ENCODE measurements at places on chromosomes 11 and 22. TPM values are rescaled to one million over a fixed set of nuclear protein-coding genes. Genes with fewer than 3 reads are reported as not detected.

GRCh38 chr11:7548659-7549274, 35.0 kb downstream of the PPFIBP2 start:
- H3K27me3 ChIP-seq = no peaks in the 10 kb centered on the region
- no peak overlapping the region for H3K4me3 ChIP-seq
- H3K4me1 ChIP-seq = no peaks in the 10 kb centered on the region
- DNase-seq = no peak

GRCh38 chr22:43820651-43821305, 8.7 kb upstream of the EFCAB6 start:
- no peak overlapping the region for H3K27ac ChIP-seq

DNA sequence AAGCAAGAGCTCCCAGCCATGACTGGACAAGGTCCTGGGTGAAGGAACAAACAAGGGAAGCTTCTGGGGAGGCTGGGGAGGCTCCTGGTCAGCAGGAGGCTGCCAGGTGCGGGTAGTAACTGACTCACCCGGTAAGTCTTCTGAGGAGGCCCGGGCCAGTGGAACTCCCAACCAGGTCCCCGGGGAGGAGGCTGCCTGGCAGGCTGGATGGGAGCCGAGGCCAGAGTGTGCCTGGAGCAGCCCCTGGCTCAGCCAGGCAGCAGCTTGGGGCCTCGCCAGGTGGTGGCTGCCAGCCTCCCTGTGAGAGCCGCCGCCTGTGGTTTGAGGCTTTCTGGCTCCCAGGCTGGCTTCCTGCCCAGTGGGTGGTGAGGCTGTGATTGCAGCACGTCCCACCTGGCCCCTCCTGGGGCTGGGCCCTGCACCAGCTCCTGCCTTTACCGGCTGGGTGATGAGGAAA, 46.2 kb downstream of the IGF2 start:
- no peaks in the 10 kb centered on the region for H3K36me3 ChIP-seq
- no peak overlapping the region for H3K27ac ChIP-seq
- no peaks in the 10 kb centered on the region for H3K27me3 ChIP-seq
- peaks cover 31% of the 10 kb centered on the region for H3K4me1 ChIP-seq

DNA sequence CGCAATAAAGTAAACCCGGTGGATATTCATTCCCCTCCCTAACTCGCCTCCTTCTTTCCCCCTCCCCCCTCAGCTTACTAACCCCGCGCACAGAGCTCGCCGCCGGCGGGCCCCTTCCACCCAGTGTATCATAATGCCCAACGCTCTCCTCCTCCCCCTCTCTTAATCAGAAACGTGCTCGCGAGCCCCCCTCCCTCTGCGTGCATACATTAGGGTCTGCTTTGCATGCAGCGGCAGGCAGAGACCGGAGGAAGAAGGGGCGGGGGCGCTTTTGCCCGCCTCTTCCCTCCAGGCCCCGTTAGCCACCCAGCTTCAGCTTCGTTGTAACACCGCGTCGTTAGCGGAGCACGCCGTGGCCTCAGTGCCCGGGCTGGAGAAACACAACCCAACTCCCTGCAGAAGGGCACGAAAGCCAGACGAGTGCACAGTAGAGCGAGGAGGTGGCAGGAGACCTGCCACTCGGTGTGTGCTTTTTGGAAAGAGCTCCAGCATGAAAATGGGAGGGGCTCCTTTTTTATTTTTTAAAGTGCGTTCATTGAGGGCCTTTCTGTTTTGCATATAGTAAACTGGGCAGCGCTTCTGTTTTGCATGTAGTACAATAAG, 901 bp upstream of the KMT2A start:
- H3K36me3 ChIP-seq = no peaks in the 10 kb centered on the region
- H3K27me3 ChIP-seq = no peaks in the 10 kb centered on the region
- H3K27ac ChIP-seq = peak overlapping the region; percentile 93
- peaks cover 4% of the 10 kb centered on the region for H3K4me1 ChIP-seq
- peak; percentile 49 for DNase-seq
- peak overlapping the region; percentile 100 for H3K4me3 ChIP-seq

- no peak overlapping the region for H3K27ac ChIP-seq
- DNase-seq = no peak
- H3K4me1 ChIP-seq = no peaks in the 10 kb centered on the region
- H3K4me3 ChIP-seq = no peak overlapping the region
Measured at GRCh38 chr11:121482231-121483129, 29.7 kb upstream of the SORL1-AS1 start.

DNA sequence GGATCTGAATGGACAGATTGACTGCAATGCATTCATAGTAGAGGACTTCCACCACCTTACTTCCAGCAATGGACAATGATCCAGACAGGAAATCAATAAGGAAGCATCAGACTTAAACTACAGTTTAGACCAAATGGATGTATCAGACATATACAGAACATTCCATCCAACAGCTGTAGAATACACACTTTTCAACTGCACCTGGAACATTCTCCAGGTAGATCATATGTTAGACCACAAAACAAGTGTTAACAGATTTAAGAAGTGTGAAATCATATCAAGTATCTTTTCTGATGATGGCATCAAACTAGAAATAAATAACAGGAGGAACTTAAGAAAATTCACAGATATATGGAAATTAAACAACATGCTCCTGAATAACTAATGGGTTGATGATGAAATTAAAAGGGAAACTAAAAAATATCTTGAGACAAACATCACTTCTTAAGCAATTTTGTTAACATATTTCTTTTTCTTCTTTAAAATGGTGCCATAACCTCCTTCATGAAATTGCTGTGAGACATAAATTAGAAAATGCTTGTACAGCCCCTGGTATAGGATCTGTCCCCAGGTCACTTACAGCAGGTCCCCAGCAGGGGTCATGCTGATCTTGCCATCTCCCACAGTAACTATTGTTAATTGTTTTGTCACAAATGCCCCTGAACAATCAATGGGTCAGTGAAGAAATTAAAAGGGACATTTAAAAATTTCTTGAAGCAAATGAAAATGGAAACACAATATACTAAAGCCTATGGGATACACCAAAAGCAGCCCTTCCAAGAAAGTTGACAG, 100.0 kb upstream of the OR4B1 start:
- no peaks in the 10 kb centered on the region for H3K27me3 ChIP-seq
- DNase-seq = no peak
- H3K4me1 ChIP-seq = no peaks in the 10 kb centered on the region
- H3K27ac ChIP-seq = no peak overlapping the region
- H3K4me3 ChIP-seq = no peak overlapping the region

DNA sequence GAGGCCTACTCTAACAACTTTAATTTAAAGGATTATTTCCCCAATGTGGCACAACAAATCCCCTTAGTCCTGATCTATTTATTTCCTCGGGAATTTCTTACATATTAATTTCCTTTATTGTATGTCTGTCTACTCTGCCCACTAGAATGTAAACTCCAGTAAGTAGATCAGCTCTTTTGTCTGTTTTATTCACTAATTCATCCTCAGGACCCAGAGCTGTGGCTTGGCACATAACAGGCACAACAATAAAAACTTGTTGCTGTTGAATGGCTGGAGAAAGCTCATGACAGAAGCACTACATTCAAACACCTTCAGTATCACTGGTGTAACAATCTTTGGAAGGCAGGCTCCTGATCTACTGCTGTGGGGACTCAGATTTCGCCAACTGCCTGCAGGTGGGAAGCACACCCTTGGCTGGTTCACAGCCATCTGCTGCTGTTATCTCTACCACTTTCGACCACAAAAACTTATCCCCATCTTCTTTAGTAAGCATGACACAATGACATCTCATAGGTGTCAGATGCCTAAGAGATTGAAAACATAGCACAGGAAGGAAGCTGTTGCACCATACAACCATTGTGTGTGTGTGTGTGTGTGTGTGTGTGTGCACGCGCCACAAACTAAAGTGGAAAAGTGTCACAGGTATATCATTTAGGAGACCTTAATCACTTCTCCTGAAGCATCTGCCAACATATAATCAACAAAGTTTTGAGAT, 11.9 kb downstream of the HIRA start:
- peaks cover 30% of the 10 kb centered on the region for H3K4me1 ChIP-seq
- no peak overlapping the region for H3K27ac ChIP-seq
- H3K36me3 ChIP-seq = no peaks in the 10 kb centered on the region
- no peak for DNase-seq
- H3K27me3 ChIP-seq = no peaks in the 10 kb centered on the region
- H3K4me3 ChIP-seq = no peak overlapping the region

GRCh38 chr11:119368121-119369034, 13.1 kb downstream of the USP2 start:
- peak; percentile 83 for DNase-seq
- peak overlapping the region; percentile 91 for H3K27ac ChIP-seq
- no peaks in the 10 kb centered on the region for H3K36me3 ChIP-seq

DNA sequence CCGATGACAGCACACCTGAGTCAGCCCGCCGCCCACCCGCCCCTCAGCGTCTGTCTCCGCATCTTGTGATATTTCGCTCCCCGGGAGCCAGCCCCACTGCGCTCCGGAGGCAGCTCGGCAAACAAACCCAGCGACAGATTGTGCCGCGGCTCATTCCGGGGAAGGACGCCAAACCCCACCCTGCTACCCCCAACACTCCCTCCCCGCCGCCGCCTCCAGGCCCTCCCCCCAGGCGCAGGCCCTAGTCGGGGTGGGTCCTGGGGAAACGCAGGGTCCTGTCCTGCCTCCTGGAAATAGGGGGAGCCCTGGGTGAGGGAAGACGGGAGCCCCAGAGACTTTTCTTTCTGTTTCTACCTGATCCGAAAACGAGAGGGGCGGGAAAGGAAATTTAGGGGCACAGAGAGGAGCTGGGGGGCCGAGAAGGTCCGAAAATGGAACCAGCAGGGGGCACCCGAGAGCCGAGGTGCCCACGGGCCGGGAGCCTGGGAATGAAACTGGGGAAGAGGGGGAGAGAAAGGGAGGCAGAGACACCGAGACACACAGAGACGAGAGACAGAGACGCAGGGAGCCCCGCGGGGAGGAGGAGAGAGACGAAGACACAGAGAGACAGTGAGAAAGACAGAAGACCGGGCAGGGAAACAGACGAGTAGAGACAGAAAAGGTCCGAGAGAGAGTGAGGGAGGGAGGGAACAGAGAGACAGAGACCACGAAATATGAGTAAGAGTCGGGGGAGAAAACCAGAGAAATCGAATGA, 1.7 kb upstream of the RTN4RL2 start:
- H3K27ac ChIP-seq = no peak overlapping the region
- peaks cover 42% of the 10 kb centered on the region for H3K27me3 ChIP-seq
- peak; percentile 70 for DNase-seq
- no peaks in the 10 kb centered on the region for H3K36me3 ChIP-seq
- H3K4me1 ChIP-seq = peaks cover 41% of the 10 kb centered on the region

DNA sequence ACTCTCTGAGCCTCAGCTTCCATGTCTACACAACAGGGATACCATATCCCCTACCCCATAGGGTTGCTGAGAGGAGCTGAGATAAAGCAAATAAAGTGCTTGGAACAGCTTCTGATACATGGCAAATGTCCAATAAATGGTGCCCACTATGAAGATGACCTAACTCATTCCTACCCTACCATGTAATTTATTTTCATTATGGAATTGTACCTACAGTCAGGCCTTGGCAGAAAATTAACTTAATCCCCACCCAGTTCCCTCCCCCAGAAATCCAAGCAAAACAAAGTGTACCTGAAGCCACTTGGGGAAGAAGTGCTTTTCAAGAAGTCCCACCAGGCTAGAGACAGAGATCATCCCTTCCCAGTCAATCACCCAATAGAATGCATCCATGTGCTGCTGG, 10.8 kb downstream of the SRRD start:
- peaks cover 100% of the 10 kb centered on the region for H3K36me3 ChIP-seq
- no peak overlapping the region for H3K27ac ChIP-seq
- no peak for DNase-seq
- no peak overlapping the region for H3K4me3 ChIP-seq
- no peaks in the 10 kb centered on the region for H3K27me3 ChIP-seq
- H3K4me1 ChIP-seq = no peaks in the 10 kb centered on the region

GRCh38 chr22:47036352-47036751, 273.9 kb downstream of the TBC1D22A start:
- no peaks in the 10 kb centered on the region for H3K27me3 ChIP-seq
- no peak overlapping the region for H3K4me3 ChIP-seq
- no peaks in the 10 kb centered on the region for H3K4me1 ChIP-seq
- peak; percentile 2 for DNase-seq
- peaks cover 32% of the 10 kb centered on the region for H3K36me3 ChIP-seq

- H3K36me3 ChIP-seq = no peaks in the 10 kb centered on the region
- H3K4me1 ChIP-seq = peaks cover 77% of the 10 kb centered on the region
- H3K27ac ChIP-seq = peak overlapping the region; percentile 97
- DNase-seq = no peak
- H3K27me3 ChIP-seq = peaks cover 47% of the 10 kb centered on the region
- peak overlapping the region; percentile 65 for H3K4me3 ChIP-seq
Measured at GRCh38 chr11:119365071-119365591, 16.4 kb downstream of the USP2 start.

DNA sequence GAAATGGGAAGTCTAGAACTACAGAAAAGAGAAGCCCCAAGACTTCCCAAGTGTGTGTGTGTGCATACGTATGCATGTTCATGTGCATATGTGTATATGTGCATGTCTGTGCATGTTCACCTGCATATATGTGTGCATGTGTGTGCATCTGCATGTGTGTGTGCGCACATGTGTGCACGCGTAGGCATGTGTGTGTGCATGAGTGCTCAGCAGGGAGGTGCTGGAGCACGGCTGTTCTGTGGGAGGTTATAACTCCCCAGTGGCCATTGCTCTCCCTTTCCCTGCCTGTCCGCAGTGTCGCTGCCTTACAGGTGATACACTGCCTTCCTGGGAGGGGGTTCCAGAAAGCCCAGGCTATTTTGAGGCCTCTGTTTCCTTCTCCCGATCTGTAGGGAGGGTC, 29.8 kb downstream of the B3GAT1 start:
- no peak overlapping the region for H3K4me3 ChIP-seq
- H3K36me3 ChIP-seq = no peaks in the 10 kb centered on the region
- no peak for DNase-seq
- H3K27ac ChIP-seq = no peak overlapping the region
- H3K4me1 ChIP-seq = no peaks in the 10 kb centered on the region
- H3K27me3 ChIP-seq = peaks cover 20% of the 10 kb centered on the region

DNA sequence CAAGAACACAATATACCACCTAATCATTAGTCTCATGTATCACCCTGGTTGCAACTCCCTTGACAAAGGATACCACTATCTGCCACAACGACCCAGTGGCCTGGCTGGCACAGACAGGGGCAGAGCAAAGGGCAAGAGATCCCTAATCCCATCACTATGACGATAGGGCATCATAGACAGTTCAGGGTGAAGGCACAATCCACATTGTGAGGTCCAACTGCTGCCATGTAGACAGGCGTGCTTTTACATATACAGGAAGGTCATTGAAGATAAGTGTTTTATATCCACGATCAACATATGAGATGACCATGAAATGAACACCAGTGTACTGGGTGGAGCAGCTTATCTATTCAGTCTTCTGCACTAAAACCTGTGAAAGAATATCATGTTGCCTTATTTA, 94.6 kb downstream of the IGLL1 start:
- no peaks in the 10 kb centered on the region for H3K36me3 ChIP-seq
- H3K4me3 ChIP-seq = no peak overlapping the region
- H3K27ac ChIP-seq = no peak overlapping the region
- H3K4me1 ChIP-seq = no peaks in the 10 kb centered on the region
- no peaks in the 10 kb centered on the region for H3K27me3 ChIP-seq
- DNase-seq = no peak

TSKU gene
- 7.0 TPM for total RNA-seq

C11orf52 gene
- 1.1 TPM for total RNA-seq

OR8G1 gene
- not detected for total RNA-seq

PRG3 gene
- not detected for total RNA-seq

GDPD4 gene
- total RNA-seq = not detected
